ENCODE measurements at places on chromosomes 2 and 18. TPM values are rescaled to one million over a fixed set of nuclear protein-coding genes. Genes with fewer than 3 reads are reported as not detected.

GRCh38 chr18:67733088-67733487 lies 216.6 kb upstream of the DSEL start:
- DNase-seq: no peak

DNA sequence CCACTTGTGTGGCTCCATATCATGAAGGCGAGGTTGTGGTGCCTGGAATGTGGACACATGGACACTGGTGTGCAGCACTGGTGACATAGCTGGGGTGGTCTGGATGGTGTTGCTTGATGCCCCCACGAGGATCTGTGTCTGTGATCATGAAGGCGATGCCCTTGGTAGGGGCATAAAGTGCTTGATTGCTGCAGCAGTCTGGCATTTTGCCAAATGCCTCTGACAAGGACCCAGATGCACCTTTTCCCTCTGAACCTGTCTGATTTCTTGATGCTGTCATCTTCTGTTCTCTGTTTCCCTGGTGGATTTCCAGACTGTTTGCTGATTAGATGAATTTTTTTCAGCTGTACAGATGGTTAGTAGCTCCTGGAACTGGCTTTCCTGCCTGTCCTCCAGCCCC lies 752.0 kb upstream of the HS6ST1 start:
- no peak for DNase-seq

- no peak for DNase-seq
These were observed 38.8 kb downstream of the GCG start for GRCh38 chr2:162113088-162113775.

GRCh38 chr2:27737676-27738348 lies 33.7 kb upstream of the MRPL33 start:
- DNase-seq: no peak

- no peak for DNase-seq
These were observed 1.6 kb upstream of the ELOA2 start for GRCh38 chr18:47036927-47037578.

DNA sequence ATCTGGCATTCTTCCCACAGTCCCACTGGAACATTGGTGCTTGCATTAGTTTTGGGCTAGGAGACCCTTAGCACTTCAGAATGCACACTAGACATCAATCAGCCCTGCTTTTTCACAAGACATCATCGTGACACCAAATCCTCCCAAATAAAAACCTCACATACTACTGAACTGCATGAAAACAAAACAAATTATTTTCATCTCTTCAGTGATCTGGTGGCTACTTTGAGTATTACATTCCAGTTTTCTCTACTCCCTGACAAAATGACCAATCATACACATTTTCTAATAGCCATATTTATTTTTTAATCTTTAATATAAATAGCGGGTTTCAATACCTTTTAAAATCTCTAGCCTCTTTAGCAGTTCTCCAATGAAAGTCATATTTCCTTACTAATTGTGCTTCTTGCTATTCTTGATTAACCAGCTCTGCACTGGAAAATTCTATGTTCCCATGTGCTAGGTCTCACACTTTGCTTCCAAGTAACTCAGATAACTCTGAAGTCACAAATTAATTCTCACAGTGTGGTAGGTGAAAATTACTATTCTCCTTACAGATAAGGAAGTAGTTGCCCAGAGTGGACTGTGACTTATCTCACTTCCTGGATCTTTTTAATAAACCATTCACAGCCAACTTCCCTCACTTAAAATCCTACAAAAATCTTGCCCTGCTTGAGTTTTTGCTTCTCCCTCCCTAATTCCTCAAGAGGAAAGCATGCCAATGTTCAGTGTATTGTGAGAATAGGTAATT lies 82.5 kb upstream of the EPB41L3 start:
- no peak for DNase-seq

DNA sequence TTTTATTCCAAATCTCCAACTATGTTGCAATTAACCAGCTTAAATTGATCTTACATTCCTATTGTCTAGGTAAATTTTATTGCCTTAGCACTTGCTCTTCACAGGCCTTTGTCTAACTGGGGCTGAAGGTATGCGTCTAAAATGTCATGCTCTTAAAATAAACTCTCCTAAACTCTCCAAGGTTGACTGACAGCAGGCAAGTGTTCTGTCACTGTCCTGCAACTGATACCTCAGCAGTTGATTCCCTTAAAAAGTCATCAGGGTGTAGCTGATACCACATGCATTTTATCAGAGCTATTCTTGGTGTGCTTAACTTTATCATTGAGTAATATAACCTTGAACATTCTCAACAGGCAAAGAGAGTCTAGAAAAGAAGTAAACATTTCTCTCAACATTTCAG lies 680 bp downstream of the TTN start:
- DNase-seq: no peak

GRCh38 chr2:180730976-180731375 lies 249.4 kb upstream of the UBE2E3 start:
- no peak for DNase-seq

GRCh38 chr18:76203552-76203951 lies 291.5 kb downstream of the ZNF516 start:
- DNase-seq: no peak

- DNase-seq: no peak
These were observed 5.6 kb downstream of the TFPI start for GRCh38 chr2:187548656-187549055.

- peak; percentile 89 for DNase-seq
These were observed 34.8 kb downstream of the LBH start for GRCh38 chr2:30266051-30266621.

- no peak for DNase-seq
These were observed 12.3 kb downstream of the B3GNT2 start for GRCh38 chr2:62208074-62208757.

DNA sequence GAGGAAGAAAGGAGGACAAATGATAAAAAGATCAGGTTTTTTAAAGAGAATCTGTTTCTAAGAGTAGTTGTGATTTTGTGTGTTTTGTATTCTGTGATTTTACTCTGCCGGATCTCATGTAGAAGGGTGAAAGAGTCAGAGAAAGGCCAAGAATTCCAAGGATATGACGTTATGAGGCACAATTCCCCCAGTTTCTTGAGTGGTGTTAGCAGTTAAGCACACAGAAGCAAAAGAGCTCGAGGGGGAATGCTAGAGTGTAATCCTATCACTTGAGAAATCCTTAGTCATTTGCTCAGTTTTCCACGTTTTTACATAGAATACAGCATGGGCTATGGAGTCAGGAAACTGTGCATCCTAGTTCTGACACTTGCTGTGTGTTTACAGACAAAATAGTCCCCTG lies 34.8 kb downstream of the METTL4 start:
- DNase-seq: no peak

GRCh38 chr18:78741381-78742217 lies 238.0 kb upstream of the SALL3 start:
- no peak for DNase-seq

DNA sequence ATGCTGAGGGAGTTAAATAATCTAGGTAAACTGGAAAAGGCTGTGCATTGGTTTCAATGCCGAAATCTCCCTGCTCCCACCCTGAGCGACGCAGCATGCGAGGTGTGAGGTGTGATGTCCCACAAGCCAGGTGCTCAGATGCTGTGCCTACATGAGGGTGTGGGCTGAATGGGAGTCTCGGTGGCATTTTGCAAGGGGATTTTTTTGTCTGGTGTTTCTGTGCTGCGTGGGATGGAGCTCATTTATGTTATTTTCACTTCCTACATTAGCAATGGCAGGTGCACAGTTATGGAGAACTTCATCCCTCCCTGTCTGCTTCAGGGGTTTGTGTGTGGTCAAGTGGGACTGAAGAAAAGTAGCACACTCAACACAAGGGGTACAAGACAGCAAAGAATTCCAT lies 110.2 kb upstream of the CCDC68 start:
- no peak for DNase-seq

- no peak for DNase-seq
These were observed 12.8 kb upstream of the HPCAL1 start for GRCh38 chr2:10289891-10290290.

DNA sequence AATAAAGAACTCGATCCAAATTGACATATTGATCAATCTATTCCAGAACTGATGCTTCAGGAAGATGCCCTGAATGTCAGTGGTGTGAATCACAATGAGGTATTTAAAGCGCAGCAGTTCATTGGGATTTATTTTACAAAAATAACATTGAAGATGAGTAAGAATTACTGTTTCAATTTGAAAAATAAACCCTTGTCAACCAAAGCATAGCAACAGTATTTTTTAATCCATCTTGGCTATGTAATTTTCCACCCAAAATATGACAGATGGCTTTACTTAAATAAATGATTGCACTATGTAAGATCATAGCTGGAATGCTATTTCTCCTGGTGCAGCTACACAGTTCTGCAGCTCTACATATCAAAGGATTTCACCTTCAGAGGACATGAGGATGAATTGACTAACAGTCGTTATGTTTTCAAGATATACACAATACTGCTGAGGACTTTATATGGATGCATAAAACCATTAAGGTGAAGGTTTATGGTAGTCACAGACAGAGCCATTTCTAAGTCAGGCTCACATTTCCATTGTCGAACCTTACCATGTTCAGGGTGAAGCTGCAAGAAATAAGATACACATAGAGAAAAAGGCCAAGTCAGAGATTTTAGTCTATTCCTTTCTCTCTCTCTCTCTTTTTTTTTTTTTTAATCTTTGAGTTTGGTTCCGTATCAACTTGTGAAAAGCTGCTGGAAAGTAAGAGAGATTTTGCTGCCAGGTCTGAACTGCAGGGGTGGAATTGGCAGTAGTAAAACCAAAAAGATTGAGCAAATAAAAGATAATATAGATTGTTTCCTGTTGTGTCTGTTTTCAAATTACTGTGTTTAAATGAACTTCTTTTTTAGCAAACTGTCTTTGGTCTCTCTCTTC lies 398.0 kb upstream of the CDH20 start:
- no peak for DNase-seq

- no peak for DNase-seq
These were observed 828 bp downstream of the CIB4 start for GRCh38 chr2:26640331-26640745.

DNA sequence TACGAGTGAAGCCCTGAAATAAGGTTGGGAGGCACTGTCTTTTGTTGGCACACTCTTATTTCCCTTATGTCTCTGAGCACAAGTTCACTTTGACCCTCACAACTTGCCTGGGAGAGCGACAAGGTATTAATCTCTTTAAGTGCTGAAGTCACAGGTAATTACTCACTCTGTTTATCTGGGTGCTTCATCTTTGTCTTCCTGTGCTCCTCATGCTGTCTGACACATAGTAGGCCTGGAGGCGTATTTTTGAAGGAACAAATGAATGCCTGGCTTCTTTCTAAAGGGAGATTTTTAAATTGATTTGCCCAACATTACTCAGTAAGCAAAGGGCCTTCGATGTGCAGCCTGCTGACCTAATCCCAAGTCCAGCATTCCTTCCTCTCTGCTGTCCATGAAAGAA lies 507.1 kb upstream of the TNP1 start:
- no peak for DNase-seq

DNA sequence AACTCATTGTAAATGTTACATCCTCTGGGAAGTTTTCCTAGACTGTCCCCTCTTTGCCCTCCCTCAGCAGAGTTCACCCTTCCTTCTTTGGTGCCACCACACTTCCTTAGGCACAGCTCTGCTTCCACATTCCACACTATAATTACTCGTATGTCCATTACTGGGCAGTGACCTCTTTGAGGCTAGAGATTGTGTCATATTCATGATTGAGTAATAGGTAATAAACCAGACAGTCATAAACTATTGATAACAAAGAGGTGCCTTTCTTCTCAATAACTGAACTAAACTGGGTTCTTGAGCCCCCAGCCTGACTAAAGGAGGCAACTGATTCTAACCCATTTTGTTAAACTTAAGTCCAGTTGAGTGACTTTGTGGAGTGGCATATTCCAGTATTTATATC lies 28.3 kb downstream of the MYO3B start:
- DNase-seq: no peak

DNA sequence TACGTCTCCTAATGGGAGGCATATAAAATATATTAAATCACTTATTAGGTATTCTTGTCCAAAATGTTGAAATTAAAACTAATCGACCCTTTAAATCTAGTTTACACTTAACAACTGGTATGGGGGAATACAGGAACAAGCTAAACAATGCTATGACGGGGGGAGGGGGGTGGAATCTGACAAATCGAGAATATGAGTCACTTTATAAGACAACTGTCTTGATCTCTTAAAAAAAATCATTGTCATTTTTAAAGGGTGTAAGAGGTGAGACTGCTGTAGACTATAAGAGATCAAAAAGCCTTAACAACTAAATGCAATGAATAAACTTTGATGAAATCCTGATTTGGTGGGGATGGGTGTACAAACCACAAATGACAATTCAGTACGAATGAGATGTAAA lies 6.0 kb downstream of the MAP3K2 start:
- DNase-seq: no peak

DNA sequence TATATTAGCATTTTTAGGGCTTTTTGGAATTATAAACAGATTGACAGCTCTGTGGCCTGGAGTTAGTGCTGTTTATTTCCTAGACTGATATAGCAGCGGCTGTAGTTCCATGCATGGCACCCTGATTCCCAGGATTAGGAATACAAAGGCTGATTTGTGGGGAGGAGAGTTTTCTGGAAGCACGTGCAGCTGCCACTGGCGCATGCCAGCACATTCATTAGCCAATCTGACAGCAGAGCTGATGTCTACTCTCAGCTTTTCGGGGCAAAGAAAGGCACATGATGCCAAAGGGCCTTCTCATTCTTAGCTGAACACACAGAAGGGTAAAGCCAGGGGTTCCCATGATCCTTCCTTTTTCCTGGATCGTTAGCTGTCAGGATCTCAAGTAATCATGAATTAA lies 45.7 kb upstream of the RAPH1 start:
- DNase-seq: no peak

DNA sequence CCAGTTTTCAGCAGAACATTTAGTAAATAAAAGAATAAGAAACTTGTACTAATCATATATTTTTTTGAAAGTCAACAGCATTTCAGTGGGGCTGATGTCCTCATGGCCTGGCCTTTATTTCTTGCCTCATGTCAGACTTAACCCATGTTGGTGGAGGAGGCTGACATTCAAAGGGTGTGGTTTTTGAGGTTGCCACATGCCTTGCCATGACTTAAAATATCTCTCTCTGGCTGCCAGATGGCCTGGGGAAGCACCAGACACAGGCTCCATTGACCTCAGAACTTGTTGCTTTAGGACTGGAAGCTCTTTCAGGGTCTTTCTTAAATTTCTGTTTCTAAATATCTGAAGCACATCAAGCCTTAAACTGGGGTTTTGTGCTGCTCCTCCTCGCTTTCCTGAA lies 32.5 kb upstream of the CD28 start:
- DNase-seq: no peak

EFR3B gene
- total RNA-seq: 0.12 TPM

TUBB8B gene
- not detected for total RNA-seq

CNDP1 gene
- total RNA-seq: not detected

NMUR1 gene
- total RNA-seq: not detected

UPP2 gene
- not detected for total RNA-seq

COL6A3 gene
- total RNA-seq: 1.5 TPM

TMEM178A gene
- total RNA-seq: not detected

GPR17 gene
- total RNA-seq: not detected

PKP4 gene
- 39.3 TPM for total RNA-seq

STON1 gene
- total RNA-seq: 3.1 TPM

GALNT14 gene
- 0.32 TPM for total RNA-seq
